ENCODE measurements at places on chromosomes 3 and 15.

DNA sequence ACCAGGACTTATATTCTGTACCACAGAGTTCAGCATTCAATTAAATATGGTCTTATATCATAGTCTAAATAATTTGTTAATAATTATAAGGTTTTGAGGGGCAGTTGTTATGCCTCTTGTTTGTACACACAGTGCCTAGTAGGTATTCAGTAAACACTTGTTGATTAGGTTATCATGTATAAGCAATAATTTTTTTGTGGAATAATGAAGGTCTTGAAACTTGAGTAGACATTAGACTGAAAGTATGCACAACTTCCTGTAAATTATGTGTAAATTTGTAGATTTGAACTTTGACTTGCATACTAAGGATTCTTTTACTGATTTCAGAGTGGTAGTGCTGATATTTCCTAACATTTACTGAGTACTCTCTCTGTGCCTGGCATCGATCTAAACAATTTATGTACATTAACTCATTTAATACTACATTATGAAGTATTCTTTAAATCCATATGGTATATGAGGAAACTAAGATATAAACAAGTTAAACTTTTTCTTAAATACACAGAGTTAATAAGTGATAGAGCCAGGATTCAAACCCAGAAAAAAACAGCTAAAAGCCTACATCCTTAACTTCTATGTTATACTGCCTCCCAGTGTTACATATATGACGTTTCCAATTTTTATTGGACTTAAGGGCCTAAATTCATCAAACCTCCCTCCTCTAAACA is 65.1 kb downstream of the GLCE start:
- DNase-seq = no peak

DNA sequence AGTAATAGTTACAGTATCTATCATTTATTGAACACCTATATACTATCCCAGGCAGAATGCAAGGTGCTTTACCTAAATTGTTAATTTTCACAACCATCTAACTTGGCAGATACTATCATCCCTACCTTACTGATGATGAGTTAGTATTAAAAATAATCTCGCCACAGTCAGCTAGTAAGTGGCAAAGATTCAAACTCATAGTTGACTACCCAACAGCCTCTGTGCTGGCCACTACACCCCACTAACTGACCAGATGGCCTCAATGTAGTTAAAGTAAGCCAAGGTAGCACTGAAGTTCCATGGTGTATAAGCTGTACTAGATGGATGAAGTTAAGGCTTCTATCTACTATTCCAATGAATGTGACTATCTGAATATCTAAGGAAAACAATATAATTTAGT is 44.8 kb downstream of the PEAK1 start:
- DNase-seq = no peak

GRCh38 chr3:135018149-135018923 is 223.3 kb downstream of the EPHB1 start:
- no peak for DNase-seq

DNA sequence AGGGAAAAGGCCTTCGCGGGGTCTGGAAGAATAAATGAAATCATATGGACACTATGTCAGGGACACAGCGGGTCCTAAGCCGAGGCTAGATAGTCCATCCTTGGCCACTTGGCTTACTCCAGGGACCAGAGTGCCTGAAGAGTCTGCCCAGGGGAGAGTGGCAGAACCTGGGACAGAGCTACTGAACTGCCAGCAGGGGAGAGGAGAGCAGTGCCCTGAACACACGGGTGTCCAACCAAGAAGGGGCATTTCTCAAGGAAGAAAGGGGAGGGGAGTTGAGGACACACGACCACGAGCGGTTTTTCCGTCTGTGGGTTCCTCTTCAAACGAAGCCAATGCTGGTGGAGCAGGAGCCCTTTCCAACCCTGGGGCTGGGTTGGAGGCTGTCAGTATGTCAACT is 1.0 kb downstream of the ACAN start:
- no peak for DNase-seq

DNA sequence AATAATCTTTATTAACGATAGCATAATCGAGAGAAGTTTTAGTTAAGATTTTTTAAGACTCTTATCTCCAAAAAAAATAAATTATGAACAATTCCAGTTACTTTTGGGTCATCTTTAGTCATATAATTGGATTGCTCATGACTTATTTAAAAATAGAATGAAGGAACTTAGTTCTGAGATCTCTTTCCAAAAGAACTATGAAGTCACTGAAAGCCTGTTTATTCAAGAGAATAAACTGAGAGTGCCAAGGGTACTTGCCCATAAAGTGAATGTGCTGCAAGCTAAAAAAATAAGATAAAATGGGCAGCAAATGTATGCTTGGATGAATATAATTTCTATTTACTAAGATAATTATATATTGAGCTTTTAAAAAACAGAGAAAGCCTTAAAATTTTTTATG is 176.5 kb upstream of the PLSCR5 start:
- DNase-seq = no peak

GRCh38 chr3:161101609-161102008 is 3.5 kb downstream of the B3GALNT1 start:
- DNase-seq = no peak

- no peak for DNase-seq
Observed at GRCh38 chr3:124381575-124382333, 348.5 kb upstream of the UMPS start.
